HTR-8/SVneo (cell line): ENCODE measurements at places on chromosomes 2 and 18.
A peak's percentile ranks its signal among the peaks of the same experiment; 100 is the strongest.

DNA sequence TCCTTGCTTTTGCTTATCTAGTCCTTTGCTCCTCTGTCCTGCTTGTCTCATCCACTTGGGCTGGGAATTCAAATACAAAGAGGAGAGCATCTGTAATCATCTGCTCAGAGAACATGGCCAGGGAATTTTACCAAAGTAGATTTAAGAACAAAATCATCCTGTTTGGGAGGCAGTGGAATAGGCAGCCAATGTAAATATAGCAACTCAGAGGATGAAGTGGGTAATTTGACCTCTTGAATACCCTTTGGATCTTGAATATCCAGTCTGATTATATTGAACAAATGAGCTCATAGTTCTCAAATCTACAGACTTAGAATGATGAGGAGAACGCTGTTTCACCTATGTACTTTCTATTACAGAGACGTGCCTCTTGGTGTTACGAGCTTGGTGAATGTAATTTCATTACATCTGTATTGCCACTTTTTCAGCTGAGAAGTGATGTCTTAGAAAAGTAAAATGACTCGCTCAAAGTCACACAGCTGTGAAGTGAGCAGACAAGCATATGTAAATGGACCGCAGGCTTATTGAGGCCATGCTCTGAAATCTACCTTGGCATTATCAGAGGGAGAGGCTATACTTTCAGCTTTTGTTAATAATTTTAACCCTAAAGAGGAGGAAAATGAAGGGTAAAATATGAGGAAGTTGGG is 266.3 kb downstream of the MTX2 start:
- no peak for DNase-seq

GRCh38 chr2:140862181-140862580 is 1268.6 kb downstream of the LRP1B start:
- DNase-seq: no peak

GRCh38 chr2:127173057-127173456 is 47.0 kb downstream of the CYP27C1 start:
- DNase-seq: no peak

GRCh38 chr2:20494241-20494640 is 47.4 kb downstream of the RHOB start:
- DNase-seq: no peak

DNA sequence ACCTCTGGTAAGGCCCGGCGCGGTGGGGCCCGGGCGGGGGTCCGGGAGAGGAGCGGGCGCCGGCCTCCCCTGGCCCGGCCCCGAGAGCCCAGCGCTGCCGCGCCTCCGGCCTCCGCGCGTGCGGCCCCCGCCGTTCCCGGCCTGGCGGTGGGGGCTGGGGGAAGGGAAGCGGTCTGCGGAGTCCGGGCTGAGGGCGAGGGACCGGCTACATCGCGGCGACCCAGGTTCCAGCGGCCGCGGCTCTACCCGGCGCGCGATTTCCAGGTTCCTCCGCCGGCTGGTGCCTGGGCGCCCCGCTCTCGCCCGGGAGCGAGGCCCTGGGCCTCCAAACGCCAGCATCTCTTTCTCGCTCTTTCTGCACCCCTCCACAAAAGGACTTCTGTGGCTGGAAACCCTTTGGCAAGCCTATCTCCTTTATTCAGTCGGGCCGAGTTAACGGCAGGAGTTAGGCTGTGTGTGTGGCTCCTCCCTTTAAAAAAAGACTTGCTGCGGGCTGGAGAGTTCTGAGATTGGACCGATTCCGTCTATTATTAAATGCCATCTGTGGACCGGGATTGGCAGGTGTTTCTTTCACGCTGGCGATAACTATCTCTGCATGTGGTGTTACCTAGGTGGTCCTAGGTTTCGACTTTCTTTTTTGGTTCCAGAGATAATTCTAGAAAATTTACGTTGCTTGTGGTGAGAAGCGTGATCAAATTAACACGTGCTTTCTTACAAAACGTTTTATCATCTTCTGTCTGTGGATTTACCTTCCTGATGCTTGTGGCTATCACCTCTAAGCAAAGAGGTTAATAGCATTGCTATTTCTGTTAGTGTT is 592 bp downstream of the ME2 start:
- DNase-seq: no peak

DNA sequence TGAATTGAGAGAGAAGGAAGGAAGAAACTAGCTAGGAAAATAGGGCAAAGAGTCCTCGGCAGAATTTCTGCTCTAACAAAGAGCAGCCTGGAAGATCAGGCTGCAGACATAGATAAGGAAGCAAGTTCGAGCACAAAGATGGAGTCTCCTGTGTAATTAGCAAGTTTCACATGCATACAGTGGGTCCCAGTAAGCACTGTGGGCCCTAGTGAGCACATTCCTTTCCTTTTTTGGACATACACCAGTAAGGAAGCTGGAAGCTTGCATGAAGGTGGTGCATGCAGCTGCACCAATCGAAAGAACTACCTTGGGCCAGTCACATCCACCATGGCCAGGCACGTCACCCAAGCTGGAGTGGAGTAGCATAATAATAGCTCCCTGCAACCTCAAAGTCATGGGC is 109.7 kb downstream of the NOL4 start:
- DNase-seq: no peak

DNA sequence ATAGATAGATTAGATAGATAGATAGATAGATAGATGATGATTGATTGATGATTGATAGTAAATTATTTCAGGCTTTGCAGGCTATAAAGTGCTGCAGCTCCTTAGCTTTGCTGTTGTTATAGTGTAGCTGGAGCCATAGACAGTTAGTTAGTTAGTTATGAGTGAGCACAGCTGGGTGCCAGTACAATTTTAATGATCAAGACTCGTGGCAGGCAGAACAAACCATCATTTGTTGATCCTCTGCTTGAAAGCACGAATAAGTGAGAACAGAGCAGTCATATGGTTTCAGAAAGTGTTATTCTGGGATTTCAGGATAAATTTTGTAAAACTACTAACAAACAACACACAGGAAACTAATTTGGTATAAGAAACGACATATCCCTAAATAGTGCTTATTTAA is 53.9 kb downstream of the THOC1 start:
- DNase-seq: no peak

DNA sequence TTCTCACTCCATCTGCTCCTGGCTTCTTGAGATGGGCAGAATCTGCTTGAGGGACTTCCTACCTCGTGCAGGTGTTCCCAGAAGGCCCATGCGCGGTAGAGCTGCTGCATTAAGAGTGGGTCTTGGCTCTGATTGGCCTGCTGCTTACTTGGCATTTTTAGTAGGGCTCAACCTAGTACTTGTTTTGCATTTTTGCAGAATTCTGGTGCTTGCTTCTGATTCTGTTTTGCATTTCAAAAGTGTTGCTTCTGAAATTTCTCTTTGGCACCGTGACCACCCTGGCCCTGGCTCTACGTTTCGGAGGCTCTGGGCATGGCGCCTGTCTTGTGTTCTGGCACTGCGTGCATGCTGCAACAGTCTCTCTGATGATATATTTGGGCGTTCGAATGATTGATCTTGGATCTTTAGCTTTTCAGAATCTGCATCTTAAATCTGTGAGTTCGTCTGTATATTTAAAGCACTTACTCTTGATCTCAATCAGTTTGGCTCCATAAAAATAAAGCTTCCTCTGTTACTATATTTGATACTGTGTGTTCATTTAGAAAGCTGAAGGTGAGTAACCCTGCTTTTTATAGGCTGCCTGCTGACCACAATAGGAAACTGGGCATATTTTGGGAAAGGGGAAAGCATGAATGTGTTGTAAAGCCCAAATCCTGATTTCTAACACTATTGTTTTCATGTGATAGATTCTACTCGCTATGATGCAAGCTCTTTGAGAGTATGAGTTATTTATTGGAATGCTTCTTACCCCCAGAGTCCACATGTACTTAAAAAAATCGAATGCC is 22.2 kb downstream of the EFR3B start:
- DNase-seq: no peak

GRCh38 chr2:84958135-84959059 is 12.6 kb upstream of the KCMF1 start:
- DNase-seq: peak; percentile 87

GRCh38 chr2:44079686-44080085 is 83.9 kb upstream of the LRPPRC start:
- DNase-seq: no peak

GRCh38 chr2:226643030-226643945 is 156.3 kb downstream of the IRS1 start:
- DNase-seq: no peak

GRCh38 chr2:56811401-56811800 is 627.6 kb downstream of the CCDC85A start:
- no peak for DNase-seq

DNA sequence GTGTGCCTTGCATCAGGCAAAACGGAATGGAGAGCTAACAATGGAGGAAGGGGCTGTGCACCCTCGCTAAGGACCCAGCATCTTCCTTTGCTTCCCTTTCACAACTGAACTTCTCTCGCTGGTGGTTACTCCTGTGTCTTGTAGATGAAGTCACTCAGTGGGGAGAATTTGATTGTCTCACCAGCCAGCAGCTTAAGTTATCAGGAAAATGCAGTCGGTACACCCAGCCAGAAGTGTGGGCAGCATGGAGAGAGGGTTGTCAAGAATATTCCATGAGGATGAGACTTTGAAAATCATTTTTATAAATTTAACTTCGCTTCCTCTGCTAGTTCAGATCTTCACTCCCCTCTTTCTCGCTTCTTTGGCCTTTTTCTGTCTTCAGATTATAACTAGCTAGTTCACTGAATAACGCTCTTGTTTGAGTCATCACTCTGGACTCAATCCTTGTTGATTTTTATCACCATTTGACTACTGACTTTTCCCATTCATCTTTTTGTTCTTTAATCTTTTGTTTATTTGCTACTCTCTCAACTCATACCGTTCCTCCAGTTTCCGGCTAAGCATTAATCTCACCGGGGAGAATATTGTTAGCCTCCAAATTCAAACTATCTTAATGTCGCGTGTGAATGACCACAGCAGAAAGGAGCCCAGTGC is 221.7 kb downstream of the CD226 start:
- DNase-seq: no peak

DNA sequence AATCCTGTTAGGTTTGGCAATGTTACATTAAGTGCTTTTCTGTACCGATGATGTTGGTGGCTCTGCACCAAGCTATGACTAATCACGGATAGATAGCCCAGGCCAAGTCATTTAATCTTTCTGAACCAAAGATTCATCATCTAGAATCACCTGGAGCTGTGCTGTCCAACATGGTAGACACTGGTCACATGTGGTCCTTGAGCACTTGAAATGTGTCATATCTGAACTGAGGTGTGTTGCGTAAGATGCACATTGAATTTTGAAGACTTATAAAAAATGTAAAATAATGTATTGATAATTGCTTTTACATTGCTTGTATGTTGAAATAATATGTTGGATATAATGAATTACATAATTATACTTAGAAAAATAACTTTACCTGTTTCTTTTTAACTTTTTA is 39.8 kb upstream of the NXPH2 start:
- no peak for DNase-seq

- peak; percentile 56 for DNase-seq
These were observed 91.1 kb downstream of the INHBB start for GRCh38 chr2:120436885-120437603.

DNA sequence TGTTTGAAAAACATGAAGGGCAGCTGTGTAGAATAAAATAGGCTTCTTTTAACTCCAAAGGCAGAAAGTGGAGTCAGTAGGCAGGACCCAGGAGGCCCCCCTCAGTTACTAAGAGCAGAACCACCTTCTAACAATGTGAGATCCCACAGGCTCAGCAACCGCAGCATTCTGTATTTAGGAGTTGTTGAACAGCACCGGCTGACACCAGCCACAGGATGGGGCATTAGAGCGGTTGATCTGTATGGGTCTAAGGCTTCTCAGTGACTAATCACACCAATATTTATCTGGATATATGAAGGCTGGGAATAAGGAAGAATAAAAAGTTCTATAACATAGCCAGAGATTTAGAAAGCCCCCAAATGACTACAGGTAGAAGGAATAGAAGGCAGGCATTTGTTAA is 51.7 kb downstream of the MYO5B start:
- DNase-seq: no peak

DNA sequence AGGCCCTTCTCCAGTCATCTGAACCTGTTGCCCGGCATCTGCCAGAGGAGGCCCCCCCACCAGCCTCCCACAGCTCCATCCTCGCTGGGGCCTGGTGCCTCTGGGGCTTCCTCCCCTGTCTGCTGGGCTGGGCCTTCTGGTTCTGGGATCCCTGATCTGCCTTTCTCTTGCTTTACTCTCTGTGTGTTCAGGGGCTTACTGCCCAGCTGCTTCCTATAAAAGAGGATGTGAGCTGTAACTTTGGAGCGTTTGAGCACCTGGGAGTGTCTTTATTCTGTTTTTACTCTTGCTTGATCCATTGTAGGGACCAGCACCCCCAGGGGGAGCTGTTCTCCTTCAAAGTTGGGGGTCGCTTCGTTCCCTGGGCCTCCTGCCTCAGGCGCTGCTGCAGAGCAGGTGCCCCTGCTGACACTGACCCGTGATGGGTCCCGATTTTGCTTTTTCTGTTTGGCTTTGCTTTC is 23.1 kb upstream of the FAHD2A start:
- no peak for DNase-seq

DNA sequence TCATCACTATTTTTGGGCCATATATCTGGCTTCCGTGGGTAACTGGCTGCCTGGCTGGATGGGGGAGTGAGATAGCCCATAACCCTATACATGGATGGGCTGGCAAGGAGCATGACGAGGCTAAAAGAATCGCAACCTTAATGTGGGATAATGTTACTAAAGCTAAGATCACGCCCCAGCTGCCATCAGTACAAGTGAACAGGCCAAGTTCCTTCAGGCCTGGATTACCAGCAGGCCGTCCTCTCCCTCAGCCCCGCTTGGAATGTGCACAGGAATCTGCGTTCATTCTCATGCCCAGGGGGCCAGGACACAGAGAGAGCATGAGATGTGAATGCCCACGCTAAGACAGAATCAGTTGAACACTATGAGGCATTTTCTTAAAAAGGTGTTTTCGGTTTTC is 34.7 kb downstream of the RMC1 start:
- DNase-seq: no peak

GRCh38 chr2:144886862-144887261 is 366.9 kb upstream of the ZEB2 start:
- DNase-seq: no peak

GRCh38 chr2:239392072-239392357 is 8.8 kb downstream of the HDAC4 start:
- DNase-seq: no peak

- no peak for DNase-seq
These were observed 201.2 kb downstream of the MYCN start for GRCh38 chr2:16141641-16141921.

DNA sequence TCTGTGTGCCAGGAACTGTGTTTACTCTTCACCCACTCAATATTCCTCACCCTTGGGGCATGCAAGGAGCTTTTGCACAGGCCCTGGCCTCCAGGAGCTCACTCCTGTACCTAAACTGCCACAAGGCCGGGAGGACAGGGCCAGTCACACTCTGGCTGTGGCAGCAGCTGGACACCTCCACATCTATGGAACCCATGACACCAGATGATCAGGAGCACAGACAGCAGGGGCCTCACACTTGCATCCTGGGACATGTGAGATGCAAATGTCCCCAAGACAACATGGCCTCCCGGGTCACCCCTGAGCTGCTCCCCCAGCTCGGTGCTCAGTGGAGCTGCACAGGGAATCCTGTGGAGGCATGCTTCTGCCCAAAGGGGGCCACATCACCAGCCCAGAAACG is 61.8 kb upstream of the SLC66A3 start:
- no peak for DNase-seq
